ENCODE measurements at places on chromosomes 2 and 18.

- DNase-seq = no peak
Measured at GRCh38 chr18:79578396-79579260, 101.0 kb upstream of the CTDP1 start.

GRCh38 chr2:49772299-49772970 lies 618.1 kb upstream of the FSHR start:
- no peak for DNase-seq

- DNase-seq = no peak
Measured at GRCh38 chr2:116696223-116696622, 1118.3 kb upstream of the DDX18 start.

GRCh38 chr18:27185025-27185763 lies at the start of gene CHST9:
CHST9 (minus strand) TSS chr18:27185308; CDS start chr18:27142809, 42,499 bp downstream.
- no peak for DNase-seq

- DNase-seq = no peak
Measured at GRCh38 chr18:61972389-61973264, 79.8 kb upstream of the RNF152 start.

DNA sequence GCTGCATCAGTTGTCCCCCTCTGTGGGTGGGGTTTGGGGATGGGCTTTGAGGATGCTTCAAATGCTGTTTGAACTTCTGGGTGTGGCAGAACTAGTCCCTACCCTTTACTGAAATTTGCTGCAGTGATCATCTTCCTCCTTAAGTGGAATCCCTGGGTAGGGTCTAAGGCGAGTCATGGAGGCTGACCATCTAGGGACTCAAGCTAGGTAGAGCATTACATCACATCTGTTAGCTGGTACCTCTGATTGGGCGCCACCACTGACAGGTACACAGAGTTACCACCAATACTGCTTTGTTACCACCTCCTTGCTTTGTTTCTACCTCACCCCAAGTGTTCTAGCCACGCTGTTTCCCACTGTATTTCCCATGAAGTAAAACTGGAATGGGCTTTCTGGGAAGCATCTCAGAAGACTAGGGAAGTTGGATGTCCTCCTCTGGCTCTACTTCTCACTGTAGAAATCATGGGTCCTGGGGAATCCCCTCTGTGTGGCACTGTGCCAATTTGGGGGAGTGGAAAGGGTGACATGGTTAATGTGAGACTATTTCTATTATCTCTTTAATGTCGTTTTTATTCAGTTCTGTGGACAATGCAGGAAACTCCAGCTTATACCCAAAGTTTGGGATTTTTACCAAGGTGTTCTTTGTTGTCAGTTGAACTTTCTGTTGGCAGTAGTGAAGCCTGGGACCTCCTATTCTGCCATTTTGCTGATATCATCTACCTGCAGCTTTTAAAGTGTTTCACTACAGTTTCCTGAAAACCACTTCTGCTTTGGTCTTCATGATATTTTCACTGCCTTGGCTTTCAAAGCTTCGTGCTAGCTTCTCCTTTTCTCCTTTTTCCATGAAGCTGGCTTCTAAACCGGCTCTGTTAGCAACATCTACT lies 14.5 kb upstream of the SULT1C4 start:
- no peak for DNase-seq

GRCh38 chr2:239470151-239470900 lies 69.5 kb upstream of the HDAC4 start:
- no peak for DNase-seq

DNA sequence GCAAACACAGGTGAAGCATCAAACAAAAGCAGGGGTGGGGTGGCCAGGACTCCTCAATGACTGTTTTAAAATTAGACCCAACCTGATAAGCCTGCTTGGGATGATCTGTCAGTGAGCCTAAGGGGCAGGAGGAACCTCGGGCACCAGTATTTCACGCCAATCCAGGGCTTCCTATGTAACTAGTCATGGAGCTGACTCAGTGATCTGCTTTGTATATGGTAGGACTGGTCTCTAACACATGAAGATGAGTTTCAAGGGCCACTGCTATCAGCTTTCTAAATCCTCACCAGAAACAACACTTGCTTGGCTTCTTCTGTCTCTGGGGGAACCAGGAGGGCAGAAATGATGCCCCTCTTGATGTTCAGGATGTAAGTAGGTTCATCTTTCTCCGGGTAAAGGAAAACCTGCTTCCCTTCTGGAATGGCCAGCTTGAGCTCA lies 6.2 kb downstream of the APOB start:
- DNase-seq = no peak

GRCh38 chr18:43686709-43687108 lies 409.4 kb upstream of the SYT4 start:
- no peak for DNase-seq

GRCh38 chr2:192190474-192190873 lies 4.3 kb downstream of the TMEFF2 start:
- DNase-seq = no peak

- DNase-seq = no peak
Measured at GRCh38 chr18:48902856-48903601, 47.7 kb downstream of the SMAD7 start.

DNA sequence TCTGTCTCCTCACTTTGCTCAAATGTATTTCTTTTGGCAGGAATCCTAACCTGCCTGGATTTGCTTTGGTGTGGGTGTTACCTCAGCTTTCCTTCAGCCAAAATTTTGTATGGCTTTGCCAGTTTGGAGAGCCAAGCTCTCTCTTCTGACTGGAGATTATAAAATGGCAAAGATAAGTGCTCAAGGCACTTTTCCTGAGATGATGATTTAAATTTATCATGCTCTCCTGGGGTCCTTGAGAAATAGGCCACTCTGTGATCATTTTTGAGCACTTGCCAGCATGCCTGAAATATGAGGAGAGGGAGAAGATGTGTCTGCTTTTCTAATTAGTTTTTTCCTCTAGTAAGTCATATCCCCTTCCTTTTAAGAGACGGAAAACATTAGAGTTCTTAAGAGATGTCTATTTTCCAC lies 683.0 kb downstream of the SLC4A3 start:
- no peak for DNase-seq

GRCh38 chr2:170533156-170533555 lies 182.0 kb upstream of the SP5 start:
- no peak for DNase-seq

- DNase-seq = no peak
Measured at GRCh38 chr2:11980809-11981208, 234.4 kb downstream of the LPIN1 start.

GRCh38 chr2:136715146-136715545 lies 50.2 kb upstream of the THSD7B start:
- DNase-seq = no peak

DNA sequence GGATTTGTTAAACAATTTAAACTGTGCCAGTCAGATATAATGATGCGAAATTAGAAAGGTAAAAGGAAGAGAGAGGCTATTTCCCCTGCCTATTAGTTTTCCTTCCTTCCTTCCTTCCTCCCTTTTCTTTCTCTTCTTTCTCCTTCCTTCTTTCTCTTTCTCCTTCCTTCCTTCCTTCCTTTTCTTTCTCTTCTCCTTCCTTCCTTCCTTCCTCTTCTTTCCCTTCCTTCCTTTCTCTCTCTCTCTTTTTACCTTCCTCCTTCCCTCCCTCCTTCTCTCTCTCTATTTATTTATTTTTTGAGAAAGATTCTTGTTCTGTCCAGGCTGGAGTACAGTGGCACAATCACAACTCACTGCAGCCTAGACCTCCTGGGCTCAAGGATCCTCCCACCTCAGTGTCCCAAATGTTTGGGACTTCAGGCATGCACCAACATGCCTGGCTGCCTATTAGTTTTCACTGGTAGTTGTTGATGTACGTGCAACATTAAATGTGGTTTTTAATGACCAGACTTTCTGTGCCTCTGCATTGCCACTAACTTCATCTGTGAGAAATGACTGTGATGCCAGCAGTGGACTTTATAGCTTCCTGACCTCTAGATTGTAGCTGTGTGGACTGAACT lies 48.7 kb upstream of the NFE2L2 start:
- no peak for DNase-seq

GRCh38 chr2:233449081-233449901 lies 95.0 kb downstream of the DGKD start:
- DNase-seq = no peak

DNA sequence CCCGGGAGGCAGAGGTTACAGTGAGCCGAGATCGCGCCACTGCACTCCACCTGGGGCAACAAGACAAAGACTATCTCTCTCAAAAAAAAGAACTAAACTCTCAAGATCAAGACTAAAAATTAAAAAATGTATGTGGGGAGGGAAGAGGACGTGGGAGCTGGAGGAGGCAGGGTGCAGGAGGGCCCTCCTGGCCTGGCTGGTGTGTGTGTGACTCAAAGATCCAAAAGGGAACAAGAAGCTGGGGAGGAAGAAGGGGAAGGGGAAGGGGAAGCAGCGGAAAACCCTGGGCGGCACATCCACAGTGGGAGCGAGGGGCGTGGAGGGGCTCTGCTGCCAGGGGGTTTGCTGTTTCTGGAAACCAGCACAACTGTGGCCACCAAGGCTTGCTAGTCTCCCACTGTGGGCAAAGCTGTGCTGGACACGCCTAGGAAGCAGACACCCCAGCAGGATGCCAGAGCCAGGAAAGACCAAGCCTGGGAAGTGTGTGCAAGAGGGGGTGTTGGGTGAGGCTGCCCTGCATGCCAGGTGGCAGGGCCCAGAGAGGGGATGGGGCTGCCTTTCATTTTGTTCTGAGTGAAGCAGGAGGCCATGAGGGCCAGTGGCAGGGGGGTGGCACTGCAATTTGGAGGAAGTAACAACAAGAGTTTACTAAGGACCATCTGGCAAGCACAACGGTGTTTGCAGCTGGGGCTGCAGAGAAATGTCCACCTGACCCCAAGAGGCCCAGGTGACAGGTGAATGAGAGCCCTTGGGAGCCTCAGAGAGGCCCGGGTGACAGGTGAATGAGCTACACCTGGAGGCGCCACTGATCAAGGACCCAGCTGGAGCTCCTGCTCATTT lies 44.5 kb downstream of the ANO7 start:
- DNase-seq = no peak

DNA sequence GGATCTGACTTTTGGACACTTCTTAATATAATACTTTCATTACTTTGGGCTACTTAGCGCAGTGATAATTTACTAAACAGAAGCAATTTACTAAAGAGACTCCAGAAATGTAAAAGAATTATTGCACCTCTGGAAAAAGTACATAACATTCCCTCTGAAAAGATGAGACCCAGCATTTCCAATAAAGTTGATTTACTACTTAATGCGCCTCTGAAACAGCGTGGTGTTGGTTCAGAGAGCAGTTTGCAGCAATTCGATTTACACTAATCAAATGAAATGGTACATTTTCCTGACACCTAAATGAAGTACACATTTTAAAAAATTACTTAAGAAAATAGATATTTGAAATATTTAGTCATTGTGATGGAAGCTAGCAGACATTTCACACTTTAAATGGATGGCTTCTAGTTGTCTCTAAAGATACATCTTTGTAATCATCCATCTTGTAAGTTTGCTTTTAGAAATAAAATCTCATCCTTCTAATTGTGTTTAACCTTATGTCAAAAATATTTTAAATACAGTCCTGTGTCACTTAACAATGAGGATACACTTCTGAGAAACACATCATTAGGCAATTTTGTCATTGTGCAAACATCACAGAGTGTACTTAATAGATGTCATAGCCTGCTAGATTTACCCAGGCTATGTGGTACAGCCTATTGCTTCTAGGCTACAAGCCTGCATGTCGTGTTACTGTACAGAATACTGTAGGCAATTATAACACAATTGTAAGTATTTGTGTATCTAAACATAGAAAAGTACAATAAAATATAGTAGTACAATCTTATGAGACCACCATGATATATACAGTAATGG lies 284.6 kb upstream of the UBE2E3 start:
- no peak for DNase-seq

DNA sequence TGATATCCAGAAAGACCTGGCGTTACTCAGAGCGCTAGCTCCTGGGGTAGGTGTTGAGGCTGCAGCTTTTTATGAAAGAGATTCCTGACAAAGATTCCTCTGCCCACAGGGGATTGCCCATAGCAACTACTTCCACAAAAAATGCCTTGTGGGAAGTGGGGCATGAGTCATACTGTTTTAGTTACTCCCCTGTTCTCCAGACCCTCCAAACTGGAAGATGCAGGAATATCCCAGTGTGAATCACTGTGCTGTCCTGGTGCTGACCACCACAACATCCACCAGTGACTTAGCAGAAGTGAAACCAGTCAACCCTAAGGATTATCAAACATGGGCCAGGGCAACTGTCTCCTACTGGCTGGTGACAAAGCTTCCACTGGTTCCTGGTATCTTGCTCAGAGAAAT lies 61.8 kb downstream of the CDH2 start:
- no peak for DNase-seq

- no peak for DNase-seq
Measured at GRCh38 chr18:55149994-55150393, 190.7 kb upstream of the CCDC68 start.

GRCh38 chr2:170950221-170950761 lies 21.2 kb downstream of the GORASP2 start:
- DNase-seq = no peak

DNA sequence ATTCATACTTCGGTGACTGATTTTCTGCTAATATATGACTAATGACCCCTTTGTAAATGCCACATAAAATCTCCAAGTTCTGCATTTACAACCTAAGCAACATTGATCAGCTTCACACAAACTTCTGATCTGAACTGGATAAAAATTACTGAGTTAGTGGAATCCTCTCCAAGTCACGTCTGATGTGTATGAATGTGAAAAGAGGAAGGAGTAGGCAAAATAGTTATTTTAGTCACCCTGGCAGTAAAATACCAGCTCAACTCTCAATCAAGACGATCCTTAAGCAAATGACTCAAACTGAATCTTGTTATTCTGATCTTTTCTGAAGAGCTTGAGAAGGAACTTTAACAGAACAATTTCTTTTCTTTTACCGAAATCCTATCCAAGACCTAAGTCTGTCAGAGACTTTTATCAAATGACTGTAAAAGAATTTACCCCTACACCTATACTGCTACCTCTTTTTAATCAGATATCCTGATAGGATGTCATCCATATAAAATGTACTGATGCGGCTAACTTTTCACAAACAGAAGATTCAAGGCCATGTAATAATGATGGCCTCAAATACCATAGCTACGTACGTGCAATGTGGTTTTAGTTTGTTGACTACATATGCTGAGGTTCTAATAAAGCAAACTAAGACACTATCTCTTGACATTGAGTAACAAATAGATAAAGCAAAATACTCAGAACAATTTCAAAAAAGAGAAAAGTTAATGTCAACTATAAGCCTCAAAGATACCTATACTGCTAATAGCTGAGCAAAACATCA lies 23.7 kb downstream of the CUL3 start:
- DNase-seq = no peak

GRCh38 chr2:163467251-163467630 lies 268.6 kb downstream of the FIGN start:
- DNase-seq = no peak

All from effector memory CD4-positive, alpha-beta T cell (primary cell).